NCI-H524 (cell line): ENCODE measurements at places on chromosomes 12 and 14.

GRCh38 chr14:88430976-88431375, 45.5 kb downstream of the SPATA7 start:
- DNase-seq = no peak

DNA sequence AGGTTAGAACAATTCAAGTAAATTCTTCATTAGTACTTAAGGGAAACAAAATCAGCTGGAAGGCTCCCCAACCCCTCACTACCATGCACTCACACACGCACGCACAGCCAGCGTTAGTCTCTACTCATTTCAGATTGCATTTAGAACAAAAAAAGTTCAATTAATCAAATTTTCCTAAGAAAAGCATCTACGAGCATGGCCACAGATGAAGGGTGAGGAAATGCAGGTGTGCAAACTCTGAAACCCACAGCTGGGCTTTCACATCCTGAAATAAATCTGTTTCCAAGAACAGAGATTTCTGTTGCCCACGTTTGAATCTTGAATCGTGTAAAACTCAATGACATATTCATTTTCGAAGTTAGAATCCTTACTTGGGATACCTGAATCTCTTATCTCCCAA, 62.6 kb downstream of the SEL1L start:
- no peak for DNase-seq

GRCh38 chr14:54085232-54085761, 128.7 kb upstream of the BMP4 start:
- no peak for DNase-seq

DNA sequence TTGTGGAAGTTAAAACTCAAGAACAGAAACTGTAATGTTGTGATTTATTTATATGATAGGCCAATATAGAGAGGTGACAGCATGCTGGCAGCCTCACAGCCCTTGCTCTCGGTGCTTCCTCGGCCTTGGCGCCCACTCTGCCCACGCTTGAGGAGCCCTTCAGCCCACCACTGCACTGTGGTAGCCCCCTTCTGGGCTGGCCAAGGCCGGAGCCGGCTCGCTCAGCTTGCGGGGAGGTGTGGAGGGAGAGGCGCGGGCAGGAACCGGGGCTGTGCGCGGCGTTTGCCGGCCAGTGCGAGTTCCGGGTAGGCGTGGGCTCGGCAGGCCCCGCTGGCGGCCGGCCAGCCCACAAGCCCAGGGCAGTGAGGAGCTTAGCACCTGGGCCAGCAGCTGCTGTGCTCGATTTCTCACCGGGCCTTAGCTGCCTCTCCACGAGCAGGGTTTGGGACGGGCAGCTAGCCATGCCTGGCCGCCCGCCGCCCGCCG, 65.8 kb upstream of the SLC8A3 start:
- DNase-seq = peak; percentile 62

GRCh38 chr14:23321572-23322547, 603 bp downstream of the PABPN1 start:
- DNase-seq = peak; percentile 56

DNA sequence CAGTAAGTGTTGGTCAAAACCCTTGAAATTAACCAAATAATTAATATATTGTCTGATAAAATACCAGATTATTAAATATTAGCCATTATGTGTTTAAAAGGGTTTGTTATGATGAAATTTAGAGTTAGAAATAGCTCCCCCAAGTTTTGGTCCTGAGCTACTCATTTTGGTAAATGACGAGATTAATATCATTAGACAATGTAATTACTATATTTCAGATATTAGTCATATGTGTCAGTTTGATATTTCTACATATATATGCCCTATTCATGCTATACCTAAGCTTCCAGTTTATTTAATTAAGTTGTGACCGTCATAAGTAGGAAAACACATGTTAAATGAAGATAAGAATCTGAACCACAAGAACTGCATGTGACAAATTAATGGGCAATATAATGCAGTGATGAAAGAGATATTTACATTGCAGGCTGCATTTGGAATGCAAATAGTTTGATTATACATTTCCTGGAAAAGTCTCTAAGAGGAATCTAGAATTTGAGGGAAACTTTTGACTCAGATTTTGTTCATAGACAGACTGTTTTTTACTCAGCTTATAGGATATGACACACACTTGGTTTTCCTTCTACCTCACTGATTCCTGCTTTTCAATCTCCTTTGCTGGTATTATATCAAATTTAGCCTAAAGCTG, 70.5 kb downstream of the TBC1D30 start:
- DNase-seq = no peak
